ENCODE measurements at places on chromosomes 12 and 14.

GRCh38 chr12:92369056-92369455 lies 223.4 kb upstream of the BTG1 start:
- no peak for DNase-seq

GRCh38 chr14:84298663-84299195 lies 1231.2 kb upstream of the FLRT2 start:
- DNase-seq, result no peak

DNA sequence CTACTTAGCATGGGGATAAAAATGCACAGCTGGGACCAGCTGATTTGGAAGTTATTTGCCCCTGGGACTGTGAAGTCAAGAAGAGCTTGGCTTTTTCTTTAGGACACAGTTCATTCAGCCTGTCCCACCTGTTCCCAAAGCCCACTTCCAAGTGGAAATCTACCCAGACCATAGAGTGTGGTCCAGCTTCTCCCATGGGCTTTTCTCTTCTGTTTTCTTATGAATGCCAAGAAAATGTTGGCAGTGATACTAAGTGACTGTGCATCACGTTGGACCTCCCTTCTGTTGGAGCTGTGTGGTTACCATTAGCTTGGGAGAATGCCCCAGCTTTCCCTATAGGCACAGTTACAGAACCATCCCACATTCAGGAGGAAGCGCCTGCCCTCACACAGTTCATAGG lies 89.4 kb downstream of the NT5DC3 start:
- DNase-seq, result no peak

GRCh38 chr12:113207613-113208040 lies 13.6 kb upstream of the TPCN1 start:
- DNase-seq, result no peak

- DNase-seq, result no peak
Measured at GRCh38 chr14:89226801-89227495, 190.1 kb downstream of the FOXN3 start.

GRCh38 chr12:9975614-9976013 lies 4.4 kb downstream of the CLEC12A start:
- no peak for DNase-seq

Measured in NCI-H1417 (cell line).